ENCODE measurements at places on chromosomes 2 and 18. TPM values are rescaled to one million over a fixed set of nuclear protein-coding genes. Genes with fewer than 3 reads are reported as not detected.

GPR75 gene
- not detected for total RNA-seq

KATNAL2 gene
- 0.32 TPM for total RNA-seq

EFHD1 gene
- total RNA-seq, result 2.1 TPM

RRM2 gene
- total RNA-seq, result 15.0 TPM

GPR39 gene
- total RNA-seq, result 0.90 TPM

NTSR2 gene
- total RNA-seq, result not detected

OXER1 gene
- not detected for total RNA-seq

UBXN4 gene
- total RNA-seq, result 40.6 TPM

PUM2 gene
- 17.0 TPM for total RNA-seq

TUBA4B gene
- not detected for total RNA-seq

HDLBP gene
- total RNA-seq, result 646 TPM

C2orf80 gene
- total RNA-seq, result not detected

ALPG gene
- total RNA-seq, result not detected

CPO gene
- total RNA-seq, result not detected

STARD6 gene
- not detected for total RNA-seq

CXCR1 gene
- total RNA-seq, result not detected

CHRNA1 gene
- total RNA-seq, result not detected

CYP27C1 gene
- 0.36 TPM for total RNA-seq

GPR45 gene
- not detected for total RNA-seq

PIEZO2 gene
- total RNA-seq, result 25.8 TPM

TET3 gene
- total RNA-seq, result 3.4 TPM

POTEI gene
- total RNA-seq, result not detected

SOX11 gene
- total RNA-seq, result not detected

SPR gene
- 22.7 TPM for total RNA-seq

DNAJC5G gene
- not detected for total RNA-seq

ASTL gene
- total RNA-seq, result not detected

ASPRV1 gene
- total RNA-seq, result not detected

EMX1 gene
- total RNA-seq, result not detected

ZNF396 gene
- total RNA-seq, result 0.54 TPM

LCT gene
- not detected for total RNA-seq

CDH2 gene
- 23.8 TPM for total RNA-seq

CROCC2 gene
- total RNA-seq, result not detected

KIAA2012 gene
- not detected for total RNA-seq

GBX2 gene
- not detected for total RNA-seq

TUBA3E gene
- not detected for total RNA-seq

TSPYL6 gene
- not detected for total RNA-seq

GREB1 gene
- 0.18 TPM for total RNA-seq
